Posterior vena cava (tissue), 2 donors: ENCODE measurements at places on chromosomes 2 and 18.

DNA sequence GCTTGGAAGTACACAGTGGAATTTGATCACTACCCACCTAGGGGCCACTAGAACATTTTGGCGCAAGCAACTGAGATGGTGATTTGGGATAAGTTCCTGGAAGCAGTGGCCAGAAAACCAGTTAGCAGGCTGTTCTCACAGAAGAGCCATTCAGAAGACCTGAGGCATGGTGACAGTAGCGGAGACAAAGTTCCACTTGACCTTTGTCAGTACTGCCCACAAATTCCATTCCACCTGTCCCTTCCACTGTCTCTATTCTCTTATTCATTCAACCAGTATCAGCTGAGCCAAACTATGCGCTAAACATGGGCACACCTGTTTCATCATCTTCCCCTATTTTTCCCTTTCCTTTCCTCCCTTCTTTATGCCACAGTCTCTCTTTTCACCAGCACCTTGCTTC lies 59.2 kb upstream of the PPP1CB start:
- DNase-seq: no peak

DNA sequence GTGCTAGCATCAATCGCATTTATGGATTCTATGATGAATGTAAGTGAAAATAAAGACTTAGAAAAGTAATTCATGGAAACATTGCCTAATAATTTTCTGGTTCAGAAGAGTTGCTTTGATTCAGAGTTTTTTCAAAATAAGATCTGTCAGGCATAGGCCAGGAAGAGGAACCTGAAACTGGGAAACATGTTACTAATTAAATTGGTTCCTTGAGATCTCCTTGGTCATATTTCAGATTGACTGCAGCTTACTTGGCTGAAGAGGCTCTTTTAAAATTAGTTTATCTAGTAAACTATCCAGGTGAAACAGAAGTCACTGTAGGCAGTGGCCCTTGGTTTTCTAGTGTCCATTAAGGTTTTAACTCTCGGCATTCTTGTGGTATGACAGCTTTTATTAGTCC lies 27.4 kb downstream of the PPP1CB start:
- no peak for DNase-seq

DNA sequence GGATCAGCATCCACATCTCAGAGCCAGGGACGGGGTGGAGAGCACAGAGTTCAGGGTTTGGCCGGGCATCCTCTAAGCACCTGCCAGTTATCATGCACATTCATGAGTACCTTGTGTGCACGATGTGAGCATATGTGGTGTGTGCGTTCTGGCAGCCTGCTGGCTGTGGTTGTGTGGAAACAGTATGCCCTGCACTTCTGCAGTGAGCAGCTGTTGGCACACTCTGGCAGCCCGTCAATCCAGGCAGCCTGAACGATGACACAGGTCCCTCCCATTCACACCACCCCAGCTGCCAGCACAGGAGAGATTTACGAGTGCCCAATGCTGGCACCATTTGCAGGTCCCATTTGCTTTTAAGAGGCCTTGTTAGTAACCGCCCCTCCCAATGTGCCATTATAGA lies 74.2 kb downstream of the CD8B2 start:
- DNase-seq: no peak

DNA sequence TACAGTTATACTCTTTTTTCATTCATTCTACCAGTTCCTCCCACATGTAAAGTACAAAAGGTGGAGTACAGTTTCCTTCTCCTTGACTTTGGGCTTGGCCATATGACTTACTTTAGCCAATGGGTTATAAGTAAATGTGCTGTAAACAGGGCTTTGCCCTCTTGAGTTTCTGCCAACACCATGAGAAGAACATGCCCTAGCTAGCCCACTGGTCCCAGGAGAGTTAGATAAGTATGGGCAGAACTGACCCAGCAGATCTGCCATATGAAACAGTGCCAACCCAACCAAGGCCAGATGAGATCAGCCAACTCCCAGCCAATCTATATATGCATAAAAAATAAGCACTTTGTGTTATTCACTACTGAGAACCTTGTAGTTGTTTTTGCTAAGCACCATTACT lies 25.5 kb downstream of the ZC3H8 start:
- DNase-seq: no peak

DNA sequence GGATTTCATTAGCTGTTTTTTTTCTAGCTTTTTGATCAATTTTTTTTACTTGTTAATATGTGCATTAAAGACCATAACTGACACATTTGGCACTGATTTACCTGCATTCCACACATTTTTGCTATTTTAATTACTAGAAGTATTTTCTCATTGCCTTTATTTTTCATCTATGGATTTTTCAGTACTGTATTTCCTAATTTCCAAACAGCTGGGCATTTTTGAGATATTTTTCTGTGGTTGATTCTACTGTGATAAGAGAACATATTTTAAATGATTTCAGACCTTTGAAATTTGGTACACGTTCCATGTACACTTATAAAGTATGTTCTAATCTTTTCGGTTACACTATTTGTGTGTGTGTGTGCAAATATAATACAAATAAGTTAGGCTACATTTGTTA lies 135.3 kb downstream of the PARD3B start:
- no peak for DNase-seq

GRCh38 chr18:40036861-40037260 lies 1918.2 kb upstream of the PIK3C3 start:
- no peak for DNase-seq

GRCh38 chr2:198042189-198042588 lies 237.8 kb downstream of the PLCL1 start:
- DNase-seq: no peak

DNA sequence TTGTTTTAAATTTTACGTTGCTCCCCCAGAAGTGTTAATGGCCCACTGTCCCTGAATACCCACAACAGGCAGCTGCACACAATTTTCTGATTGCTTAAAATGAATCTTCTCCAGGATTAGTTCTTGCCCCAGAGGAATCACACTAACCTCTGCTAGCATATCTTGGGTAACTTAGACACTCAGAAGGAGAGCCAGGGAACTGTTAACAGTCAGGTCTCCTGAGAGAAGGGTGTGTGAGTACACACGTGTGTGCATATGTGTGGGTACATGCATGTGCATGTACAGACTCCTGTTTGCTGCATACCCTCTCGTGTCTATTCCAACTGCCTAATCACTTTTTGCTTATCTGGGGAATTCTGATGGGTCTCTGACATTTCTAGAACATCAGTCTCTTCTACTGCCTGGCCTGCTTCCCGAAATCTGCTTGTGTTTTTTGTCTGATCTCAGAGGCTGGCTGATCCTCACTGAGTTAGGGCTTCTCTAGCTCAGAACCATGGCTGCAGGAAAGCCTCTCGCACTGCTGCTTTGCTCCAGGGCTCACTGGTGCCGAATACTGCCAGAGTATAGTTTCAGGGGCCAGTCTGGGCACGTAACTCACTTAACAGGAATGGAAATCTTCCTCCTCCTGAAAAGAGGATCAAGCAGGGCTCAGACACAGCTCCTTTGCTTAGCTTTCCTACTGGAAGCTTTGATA lies 62.8 kb downstream of the PRELID3A start:
- no peak for DNase-seq

- no peak for DNase-seq
Observed at GRCh38 chr2:148866091-148866490, 8.9 kb upstream of the KIF5C start.

DNA sequence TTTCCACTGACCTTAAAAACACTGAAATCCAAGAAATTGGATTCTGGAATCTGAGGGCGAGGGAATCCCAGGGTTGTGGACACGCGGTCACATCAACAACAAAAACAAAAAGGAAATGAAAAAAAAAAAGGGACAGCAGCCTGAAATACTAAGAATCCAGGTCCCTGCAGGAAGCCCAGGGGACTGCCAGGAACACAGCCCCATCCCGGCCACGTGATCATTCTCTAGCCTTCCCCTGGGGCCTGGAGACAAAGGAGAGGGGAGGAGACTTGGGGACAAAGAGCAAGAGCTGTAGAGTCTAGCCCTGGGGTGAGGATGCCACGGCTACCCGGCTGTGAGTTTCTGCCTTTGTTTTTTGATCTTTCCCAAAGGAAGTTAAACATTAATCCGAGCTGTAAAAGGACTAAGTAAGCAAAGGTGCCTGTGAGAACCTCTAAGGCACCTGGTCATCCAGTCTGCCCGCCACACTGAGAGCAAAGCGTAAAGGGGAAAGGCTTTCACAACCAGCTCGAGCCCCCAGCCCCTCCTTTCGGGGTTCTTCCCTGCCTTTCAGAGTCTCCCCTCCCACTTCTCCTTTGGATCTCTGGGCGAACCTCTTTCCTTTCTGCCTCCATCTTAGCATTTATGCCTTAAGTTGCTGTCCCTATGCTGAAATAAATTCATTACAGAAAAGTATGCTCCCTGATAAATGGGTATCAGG lies 57.9 kb upstream of the MSH2 start:
- no peak for DNase-seq

GRCh38 chr2:210586381-210586780 lies 30.0 kb downstream of the CPS1 start:
- DNase-seq: no peak

- DNase-seq: no peak
Observed at GRCh38 chr2:2570871-2571270, 239.8 kb upstream of the MYT1L start.

DNA sequence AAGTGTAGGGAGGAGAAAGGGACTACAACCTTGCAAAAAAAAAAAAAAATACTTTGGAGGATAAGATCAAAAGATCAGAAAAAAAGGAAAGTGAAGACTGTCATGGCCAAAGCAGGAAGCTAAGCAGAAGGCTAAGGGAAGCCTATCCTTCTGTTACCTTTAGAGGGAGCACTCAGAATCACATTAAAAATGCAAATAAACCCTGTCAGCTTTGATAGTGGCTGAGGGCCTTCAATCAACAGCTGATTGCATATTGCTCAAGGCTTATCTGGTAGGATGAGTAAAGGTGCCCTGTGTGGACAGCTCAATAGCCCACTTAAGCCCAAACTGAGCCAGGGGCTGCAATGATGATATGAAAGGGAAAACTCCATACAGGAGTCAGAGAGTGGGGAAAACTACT lies 1021.2 kb downstream of the LRP1B start:
- no peak for DNase-seq

DNA sequence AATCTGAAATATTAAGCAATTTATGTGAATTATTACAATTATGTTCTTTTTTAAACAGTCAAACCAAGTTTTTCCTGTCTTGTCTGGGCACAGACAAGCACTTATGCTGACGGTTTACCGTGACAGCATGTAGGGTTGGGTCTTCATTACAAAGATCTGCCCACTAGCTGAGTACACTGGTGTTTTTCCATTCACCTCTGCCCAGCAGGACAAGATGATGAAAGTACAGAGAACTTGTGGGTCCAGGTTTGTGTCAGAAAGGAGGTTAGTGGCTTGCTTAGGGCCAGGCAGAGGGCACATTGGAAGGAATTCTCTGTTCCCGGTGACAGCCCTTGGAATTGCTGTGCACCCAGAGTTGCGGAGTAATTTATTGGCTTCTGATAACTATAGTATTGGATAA lies 14.0 kb downstream of the NABP1 start:
- no peak for DNase-seq

- DNase-seq: peak; percentile 41
Observed at GRCh38 chr2:109417701-109418335, 195.9 kb downstream of the SEPTIN10 start.
